ENCODE measurements at places on chromosomes 16 and 17.

- no peak for DNase-seq
Observed at GRCh38 chr16:1152123-1152638, 725 bp upstream of the CACNA1H start.

- DNase-seq = no peak
Observed at GRCh38 chr16:88350922-88351321, 31.8 kb upstream of the ZNF469 start.

- DNase-seq = no peak
Observed at GRCh38 chr16:57882206-57882605, 79.9 kb upstream of the KIFC3 start.

DNA sequence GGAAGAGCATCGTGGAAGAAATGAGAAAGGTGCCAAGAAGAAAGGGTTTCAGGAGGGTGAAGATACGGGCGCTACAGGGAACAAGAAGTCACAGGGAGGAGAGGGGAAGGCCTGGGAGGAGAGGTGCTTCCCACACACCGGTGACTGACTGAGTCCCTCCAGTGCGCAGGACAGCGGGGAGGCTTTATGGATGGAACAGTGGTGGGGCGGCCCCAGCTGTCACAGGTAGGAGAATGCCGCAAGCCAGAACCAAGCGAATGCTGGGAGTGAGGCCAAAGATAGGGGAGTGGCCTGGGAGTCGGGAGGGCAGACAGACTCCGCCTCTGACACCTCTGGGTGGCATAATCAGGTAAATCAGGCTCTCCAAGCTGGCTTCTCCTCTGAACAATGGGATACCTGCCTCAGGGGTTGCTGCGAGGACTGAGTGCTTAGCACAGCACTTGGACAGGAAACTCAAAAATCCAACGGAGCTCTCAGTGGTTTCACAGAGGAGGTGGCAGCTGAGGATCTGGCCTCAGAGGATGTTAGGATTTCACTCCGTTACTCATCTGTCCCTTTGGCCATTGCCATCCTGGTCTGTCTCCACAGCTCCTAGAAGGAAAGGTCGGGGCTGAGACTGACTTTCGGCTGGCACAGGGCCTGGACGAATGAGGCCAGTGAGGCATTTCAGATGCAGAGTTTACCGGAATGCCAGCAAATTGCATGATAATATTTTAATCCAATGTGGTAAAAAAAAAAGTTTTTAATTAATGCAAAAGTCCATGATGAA lies 717 bp upstream of the CNP start:
- DNase-seq = peak; percentile 53

DNA sequence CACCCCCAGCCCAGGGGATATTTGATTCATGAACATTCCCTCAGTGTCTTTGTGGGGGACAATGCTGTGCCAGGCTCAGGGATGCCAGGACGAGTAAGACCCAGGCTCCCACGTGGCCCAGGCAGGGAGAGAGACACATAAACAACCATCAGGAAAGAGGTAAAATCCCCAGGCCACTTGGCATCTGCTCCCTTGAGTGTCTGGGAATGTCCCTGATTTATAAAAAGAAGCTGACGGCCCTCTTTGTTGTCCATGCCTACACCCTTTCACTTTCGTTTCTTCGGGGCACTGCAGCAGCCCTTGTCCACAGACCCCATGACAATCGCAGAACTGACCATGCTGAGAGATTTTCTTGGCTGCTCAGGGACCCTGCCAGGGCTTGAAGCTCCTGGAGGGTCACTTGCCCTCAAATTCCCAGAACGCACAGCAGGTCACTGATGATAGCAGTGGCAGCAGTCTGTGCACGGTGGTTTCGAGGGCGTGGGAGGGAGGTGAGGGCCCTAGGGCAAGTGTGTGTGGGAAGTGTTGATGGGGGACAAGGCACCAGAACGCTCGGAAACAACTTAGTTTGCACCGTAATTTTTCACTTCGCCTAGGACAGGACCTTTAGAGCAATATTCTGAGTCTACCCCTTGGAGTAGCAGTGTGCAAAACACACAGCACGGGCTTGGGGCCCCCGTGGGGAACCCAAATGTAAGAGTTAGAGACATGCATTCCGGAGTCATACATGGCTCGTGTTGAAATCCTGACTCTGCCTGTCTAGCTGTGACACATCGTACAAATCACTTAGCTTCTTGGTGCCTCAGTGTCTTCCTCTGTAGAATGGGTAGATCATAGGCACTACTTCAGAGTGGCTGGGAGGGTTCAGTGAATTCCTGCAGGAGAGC lies 4.7 kb downstream of the NOD2 start:
- DNase-seq = peak; percentile 57

GRCh38 chr16:70565053-70565452 lies 41.4 kb downstream of the SF3B3 start:
- no peak for DNase-seq

- DNase-seq = no peak
Observed at GRCh38 chr16:48099455-48099854, 56.3 kb downstream of the ABCC12 start.

GRCh38 chr17:4519361-4519788 lies 20.7 kb downstream of the SPNS2 start:
- no peak for DNase-seq
